H4 (cell line): ENCODE measurements at places on chromosomes 1 and 21. TPM values are rescaled to one million over a fixed set of nuclear protein-coding genes. Genes with fewer than 3 reads are reported as not detected.

The H3-3A gene
- total RNA-seq: 313 and 407 TPM in 2 replicates

GRCh38 chr1:182084487-182085316, 23.2 kb upstream of the ZNF648 start:
- DNase-seq: peak; percentile 78

DNA sequence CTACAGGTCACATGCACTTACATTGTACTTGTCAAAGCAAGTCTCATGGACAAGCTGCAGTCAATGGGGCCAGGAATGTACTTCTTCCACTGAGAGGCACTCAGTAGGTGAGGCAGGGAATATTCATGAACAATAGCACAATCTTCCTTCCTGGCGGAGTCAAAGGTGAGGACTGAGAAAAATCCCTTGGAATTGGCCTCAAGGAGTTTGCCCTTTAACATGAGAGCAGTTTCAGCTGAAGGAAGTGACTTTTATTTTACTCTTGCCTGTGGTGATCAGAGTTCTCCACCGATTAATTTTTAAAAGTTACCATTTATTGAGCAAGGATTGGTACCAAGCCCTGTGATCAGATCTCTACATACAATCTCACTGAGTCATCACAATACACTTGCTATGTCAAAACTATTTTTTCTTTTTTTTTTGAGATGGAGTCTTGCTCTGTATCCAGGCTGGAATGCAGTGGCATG, 11.2 kb upstream of the AK2 start:
- no peak for DNase-seq

The SLAMF7 gene
- total RNA-seq: 1.8 and 2.5 TPM in 2 replicates

- no peak for DNase-seq
Measured at GRCh38 chr1:54883349-54884102, 3.5 kb downstream of the DHCR24 start.

DNA sequence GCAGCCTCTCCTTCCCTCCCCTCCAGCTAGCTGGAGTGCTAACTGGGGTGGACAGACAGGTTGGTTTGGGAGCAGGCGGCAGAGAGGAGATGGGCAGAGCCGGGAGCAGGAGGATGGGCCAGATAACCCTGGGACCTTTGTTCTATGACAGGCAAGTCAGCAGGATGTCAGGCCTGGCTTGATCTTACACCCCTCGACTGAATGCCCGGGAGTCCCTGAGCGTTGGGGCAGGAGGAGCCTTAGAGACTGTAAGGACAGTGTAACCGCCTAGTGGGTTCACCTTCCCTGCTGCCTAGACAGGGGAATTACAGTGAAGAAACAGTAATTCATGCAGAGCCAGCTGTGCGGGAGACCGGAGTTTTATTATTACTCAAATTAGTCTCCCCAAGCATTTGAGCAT, 60.2 kb downstream of the MDM4 start:
- DNase-seq: no peak

- DNase-seq: no peak
Measured at GRCh38 chr1:160400646-160401486, 502 bp downstream of the VANGL2 start.
